ENCODE measurements at places on chromosomes 5 and 9.

- no peak for DNase-seq
These were observed 3.1 kb upstream of the CPEB4 start for GRCh38 chr5:173885054-173885443.

GRCh38 chr5:81203729-81204128 is 29.4 kb upstream of the CKMT2 start:
- DNase-seq: no peak

GRCh38 chr9:7834531-7834930 is 35.0 kb upstream of the DMAC1 start:
- no peak for DNase-seq

DNA sequence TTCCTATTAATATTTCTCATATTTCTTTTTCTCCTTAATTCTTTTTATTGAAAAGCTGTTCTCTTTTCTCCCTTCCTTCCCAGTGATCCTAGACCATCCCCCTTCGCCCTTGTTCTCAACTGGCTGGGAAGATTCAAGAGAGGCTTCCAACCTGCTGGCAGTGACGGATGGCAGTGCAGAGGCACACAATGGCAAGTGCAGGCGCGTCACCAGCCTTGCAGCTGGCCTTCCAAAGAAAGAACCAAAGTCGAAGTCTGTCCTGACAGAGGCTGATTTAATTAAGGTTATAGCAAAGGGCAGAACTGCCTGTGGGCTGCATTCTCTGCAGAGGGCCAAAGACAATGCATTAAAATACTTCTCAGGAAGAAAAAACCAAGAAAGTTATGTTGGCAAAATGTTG is 7.4 kb downstream of the CEMIP2 start:
- no peak for DNase-seq

DNA sequence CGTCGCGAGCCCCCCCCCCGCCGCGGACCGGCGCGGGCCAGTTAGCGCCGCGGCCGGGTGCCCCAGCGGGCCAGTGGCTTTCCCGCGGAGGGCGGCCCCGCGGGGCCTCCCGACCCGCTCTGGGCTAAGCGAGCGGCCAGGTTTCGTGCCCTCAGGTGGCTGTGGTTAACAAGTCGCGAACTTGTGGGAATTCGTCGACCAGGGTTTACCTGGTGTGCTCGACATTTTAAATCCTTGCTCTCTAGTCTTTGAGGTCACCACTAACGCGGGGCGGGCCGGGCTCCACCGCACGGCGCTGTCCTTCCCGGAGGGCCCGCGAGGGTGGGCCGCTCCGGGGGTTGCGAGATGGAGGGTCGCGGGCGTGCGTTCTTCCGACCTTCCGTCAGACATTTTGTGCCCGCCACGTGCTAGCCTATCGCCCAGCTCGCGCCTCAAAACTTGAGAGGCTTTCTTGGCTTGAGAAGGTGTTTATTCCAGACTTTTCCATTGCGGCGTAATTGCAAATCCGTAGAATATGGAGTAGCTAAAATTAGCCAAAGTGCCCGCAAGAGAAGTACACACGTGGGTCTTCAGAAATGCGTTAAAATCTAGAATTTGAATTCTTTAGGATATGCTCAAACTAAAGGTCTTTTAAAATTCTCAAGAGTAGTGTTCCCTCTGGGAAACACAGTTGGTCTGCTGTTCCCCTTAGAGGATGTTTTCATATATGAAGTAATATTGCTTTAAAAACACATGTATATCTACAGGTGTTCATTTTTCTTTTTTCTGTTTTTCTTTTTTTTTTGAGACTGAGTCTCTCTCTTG is 2.1 kb downstream of the ANP32B start:
- no peak for DNase-seq

DNA sequence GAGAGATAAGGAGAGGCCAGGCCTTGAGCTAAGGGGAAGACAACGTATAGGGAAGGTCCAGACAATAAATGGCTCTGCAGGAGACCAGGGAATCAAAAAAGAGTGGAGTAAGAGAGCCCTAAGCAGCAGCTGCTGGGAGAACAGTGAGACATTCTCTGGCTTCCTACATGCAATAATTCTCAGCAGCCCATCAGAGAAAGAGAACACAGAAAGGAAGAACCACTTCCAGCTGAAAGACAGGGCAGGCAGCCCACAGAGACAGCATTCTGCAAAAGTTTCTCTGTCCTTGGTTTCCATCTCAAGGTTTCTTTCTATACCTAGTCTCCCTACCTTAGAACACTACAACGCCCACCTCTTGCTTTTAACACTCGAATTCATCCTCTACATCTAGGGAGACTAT is 189.9 kb downstream of the DEPDC1B start:
- no peak for DNase-seq

GRCh38 chr5:109326919-109327318 is 82.9 kb downstream of the PJA2 start:
- no peak for DNase-seq

- no peak for DNase-seq
These were observed 131.9 kb downstream of the BOD1 start for GRCh38 chr5:173484569-173484968.

- peak; percentile 36 for DNase-seq
These were observed 75.5 kb downstream of the KLHL3 start for GRCh38 chr5:137660349-137660817.

GRCh38 chr9:127133739-127134167 is 11.3 kb upstream of the ANGPTL2 start:
- DNase-seq: no peak

- no peak for DNase-seq
These were observed 29.2 kb downstream of the NKD2 start for GRCh38 chr5:1037671-1038416.

GRCh38 chr9:112869041-112869529 is 21.6 kb downstream of the SLC46A2 start:
- no peak for DNase-seq

DNA sequence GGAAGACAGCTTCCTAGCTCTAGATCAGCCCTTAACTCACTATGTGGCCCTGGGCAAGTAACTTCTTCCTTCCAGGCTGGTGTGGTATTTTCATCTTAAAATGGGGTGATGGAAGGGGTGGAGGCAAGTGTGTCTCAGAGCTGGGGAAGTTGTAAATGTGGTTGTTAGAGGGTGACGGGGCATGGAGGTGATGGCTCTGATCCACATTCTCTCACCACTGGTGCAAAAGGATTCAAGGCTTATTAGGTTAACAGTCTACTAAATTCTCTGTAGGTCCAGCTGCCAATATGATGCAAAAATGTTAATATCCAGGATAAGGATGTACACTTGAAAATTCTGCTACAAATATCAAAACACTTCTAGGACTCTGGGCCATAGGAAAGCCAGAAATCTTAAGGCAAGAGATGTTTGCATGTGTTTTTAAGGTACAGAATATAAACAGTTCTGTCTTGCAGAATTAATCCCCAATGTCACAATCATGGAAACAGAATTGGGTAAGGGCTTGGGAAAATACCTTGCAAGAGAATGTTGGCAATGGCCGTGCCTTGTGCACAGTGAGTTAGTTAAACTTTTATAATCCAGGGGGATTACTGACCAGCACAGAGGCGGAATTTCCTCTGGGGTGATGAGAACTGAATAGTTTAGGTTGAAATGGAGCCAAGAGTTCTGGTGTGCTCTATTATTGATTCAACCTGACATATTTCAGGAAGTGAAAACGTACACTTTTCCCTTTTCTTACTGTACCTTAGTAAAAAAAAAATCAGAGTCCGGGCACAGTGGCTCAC is 19.8 kb downstream of the TNFSF15 start:
- DNase-seq: no peak

DNA sequence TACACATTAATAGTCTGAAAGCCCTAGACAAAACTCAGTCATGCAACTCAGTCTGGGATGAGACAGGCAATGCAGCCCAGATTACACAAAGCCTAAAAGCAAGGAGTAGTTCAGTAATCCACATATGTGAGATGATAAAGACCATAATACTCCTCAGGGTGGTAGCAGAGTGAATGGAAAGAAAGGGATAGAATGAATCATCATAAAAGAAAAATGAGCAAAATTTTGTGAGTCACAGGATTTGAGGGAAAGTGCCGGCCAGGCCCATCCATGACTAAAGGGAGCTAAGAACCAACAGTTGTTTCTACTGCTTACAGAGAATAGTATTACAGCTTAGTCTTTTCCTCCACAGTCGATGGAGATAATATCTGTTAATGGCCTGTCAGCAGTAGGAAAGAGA is 90.0 kb upstream of the POU5F2 start:
- peak; percentile 25 for DNase-seq

GRCh38 chr5:60026161-60026560 is 132.6 kb upstream of the PDE4D start:
- DNase-seq: no peak

- no peak for DNase-seq
These were observed 27.7 kb downstream of the RNF145 start for GRCh38 chr5:159181651-159182050.

DNA sequence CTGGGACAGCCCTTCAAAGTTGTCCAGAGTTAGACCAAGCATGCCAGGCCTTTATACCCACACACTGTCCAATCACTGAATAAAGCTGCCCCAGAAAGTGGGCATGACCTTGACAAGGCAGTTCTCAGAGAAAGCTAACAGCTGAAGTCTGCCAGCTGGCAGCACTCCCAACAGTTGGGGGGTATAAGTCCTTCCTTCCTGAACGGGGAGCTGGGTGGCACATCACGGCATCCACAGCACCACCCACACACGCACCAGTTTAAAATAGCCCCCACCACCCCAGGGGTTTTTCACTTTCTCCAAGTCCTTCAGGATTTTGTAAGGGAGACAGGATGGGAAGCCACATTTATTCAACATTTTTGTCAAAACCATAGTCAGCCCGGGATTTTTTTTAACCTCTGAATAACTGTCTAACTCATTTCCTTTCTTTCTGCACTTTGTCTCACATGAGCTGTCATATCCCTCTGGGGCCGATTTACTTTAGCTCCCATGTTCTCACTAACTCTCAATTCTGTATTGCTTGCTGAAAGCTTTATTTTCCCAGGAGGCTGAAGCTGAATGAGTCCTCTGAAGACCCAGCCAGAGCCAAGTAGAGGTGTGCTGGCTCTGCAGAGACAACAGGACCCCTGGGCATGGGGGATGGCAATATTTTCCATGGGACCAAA is 15.4 kb downstream of the FAM81B start:
- no peak for DNase-seq

GRCh38 chr5:93193431-93194347 is 387.3 kb downstream of the NR2F1-AS1 start:
- DNase-seq: no peak

GRCh38 chr9:130143958-130144366 is 28.2 kb upstream of the NCS1 start:
- DNase-seq: no peak

GRCh38 chr9:95836072-95836471 is 39.4 kb upstream of the ERCC6L2 start:
- no peak for DNase-seq

GRCh38 chr9:20271096-20271495 is 351.2 kb downstream of the MLLT3 start:
- DNase-seq: no peak

DNA sequence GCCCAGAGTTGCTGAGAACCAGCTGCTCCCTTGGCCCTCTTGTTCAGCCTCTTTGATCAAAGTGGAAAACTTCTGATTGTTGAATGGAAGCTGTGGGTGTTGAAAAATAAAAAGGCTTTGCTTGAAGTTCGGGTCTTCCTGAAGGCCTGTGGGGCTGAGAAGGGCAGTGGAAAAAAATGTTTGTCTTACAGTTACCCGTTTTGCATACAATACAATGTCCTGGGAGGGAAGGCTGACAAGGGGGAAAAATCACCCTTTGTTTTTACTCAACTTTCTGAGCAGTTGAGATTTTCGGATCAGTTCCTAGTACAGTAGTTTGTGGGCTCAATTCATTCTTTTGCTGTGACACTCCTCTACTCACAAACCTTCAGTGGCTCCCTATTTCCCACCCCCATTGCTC is 2.1 kb upstream of the TNFSF8 start:
- no peak for DNase-seq

GRCh38 chr9:93670208-93671019 is 94.0 kb downstream of the PHF2 start:
- DNase-seq: no peak

GRCh38 chr9:129604766-129605163 is 16.1 kb downstream of the C9orf50 start:
- no peak for DNase-seq

DNA sequence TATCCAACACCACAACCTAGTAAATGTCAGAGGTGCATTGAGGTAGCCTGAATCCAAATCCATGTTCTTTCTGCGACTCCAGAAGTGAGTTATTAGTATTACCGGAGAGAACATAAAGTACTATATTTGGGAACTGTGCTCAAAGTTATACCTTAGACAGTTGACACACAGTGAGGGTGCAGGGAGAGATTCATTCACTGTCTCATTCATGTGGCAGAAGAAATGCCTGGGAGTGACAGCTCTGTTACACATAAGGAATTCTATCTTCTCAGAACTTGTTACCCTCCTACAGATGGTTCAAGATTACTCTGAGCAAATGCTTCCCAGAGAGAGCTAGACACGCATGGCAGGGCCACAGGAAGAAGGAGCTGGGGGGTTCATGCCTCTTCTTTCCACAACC is 103.0 kb downstream of the ATP10B start:
- DNase-seq: no peak

DNA sequence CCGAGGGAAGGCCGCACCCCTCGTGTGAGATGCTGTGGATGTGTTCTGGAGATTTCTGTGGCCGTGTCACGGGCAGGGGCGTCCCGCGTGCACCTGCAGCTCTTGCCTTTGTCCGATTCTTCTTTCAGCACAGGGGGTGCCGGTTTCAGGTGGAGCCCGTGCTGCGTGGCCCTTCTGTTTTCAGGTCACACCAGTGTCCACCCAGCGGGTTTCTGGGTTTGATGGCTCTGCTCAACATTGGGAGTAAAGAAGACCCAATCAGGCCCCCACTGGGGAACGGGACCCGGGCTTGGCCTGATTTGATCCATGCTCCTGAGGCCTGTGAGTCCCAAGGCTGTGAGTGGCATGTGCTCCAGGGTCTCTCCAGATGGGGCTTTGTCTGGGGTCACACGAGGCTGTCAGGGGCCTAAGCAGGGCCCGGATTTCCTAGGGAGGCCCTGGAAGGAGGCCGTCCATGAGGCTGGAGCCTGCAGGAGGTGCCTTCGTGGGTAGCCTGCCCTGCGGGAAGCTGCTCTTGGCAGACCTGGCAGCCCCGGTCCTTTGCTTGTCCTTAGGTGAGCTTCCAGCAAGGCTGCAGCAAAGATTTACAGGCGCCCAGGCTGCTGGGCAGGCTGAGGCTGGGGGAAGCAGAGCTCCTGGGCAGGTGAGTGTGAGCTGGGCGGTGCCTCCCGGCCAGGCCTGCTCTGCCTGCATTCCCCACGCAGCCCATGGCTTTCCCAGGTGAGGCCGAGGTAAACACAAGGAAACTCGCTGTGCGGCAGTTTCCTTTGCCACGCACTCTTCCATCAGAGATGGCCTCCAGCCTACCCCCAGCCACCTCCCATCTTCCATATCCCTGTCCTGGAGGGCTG is 12.8 kb downstream of the MRPL36 start:
- DNase-seq: no peak

- no peak for DNase-seq
These were observed 60.5 kb downstream of the PCSK5 start for GRCh38 chr9:75950998-75951397.

- DNase-seq: no peak
These were observed 28.4 kb downstream of the SPZ1 start for GRCh38 chr5:80348171-80348570.
